H4 (cell line): ENCODE measurements at places on chromosomes 12 and 14. TPM values are rescaled to one million over a fixed set of nuclear protein-coding genes. Genes with fewer than 3 reads are reported as not detected.

DNA sequence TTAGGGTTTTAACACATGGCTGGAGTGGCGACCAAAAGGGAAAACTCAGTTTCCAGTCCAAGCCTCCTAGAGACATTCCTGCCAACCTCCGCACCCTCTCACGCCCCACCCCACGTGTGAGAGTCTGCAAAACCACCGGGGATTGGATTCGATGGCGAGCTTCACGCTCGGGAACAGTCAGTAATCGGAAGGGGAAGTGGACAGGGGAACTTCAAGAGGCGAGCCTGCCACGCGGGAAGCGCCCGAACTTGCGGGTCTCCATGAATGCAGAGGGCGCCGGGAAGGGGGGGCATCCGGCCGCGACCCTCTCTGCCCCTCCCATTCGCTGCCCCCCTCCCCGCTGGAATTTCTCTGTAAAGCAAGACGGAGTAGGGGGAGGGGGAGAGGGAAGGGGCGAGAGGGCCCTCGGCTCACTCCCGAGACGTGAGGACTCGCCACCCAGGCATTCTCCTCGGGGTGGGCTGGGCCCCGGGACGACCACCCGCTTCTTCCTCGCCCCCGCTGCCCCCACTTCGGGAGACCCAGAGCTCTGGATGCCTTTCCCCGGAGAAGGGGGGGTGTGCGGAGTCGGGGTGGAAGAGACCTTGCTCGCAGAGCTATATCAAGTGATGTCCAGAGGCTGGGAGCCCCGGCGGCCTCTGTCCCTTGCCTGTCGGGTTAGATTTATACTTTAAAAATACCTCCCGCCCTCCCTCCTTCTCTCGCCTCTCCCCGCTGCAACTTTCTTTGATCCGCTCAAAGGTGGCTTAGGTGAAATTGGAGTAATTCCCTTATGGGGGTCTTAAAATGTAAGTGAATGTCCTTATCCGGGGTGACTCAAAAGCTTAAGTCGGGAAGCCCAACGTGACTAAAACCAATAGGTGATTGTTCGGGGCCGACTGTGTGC, 2.5 kb upstream of the CCND2 start:
- DNase-seq = no peak

GRCh38 chr12:14695715-14696141, 671 bp downstream of the GUCY2C start:
- DNase-seq = no peak

GRCh38 chr12:52910248-52910883, 5.5 kb upstream of the KRT8 start:
- no peak for DNase-seq

The WIF1 gene
- total RNA-seq = not detected in 2 replicates
